ENCODE measurements at places on chromosomes 13 and 19.
A peak's percentile ranks its signal among the peaks of the same experiment; 100 is the strongest.

- no peak for DNase-seq
These were observed 188.5 kb downstream of the LACC1 start for GRCh38 chr13:44068169-44068568.

GRCh38 chr19:1116726-1117581 lies 13.2 kb downstream of the GPX4 start:
- DNase-seq, result no peak

GRCh38 chr13:114097893-114098688 lies 34.3 kb downstream of the RASA3 start:
- DNase-seq, result no peak

DNA sequence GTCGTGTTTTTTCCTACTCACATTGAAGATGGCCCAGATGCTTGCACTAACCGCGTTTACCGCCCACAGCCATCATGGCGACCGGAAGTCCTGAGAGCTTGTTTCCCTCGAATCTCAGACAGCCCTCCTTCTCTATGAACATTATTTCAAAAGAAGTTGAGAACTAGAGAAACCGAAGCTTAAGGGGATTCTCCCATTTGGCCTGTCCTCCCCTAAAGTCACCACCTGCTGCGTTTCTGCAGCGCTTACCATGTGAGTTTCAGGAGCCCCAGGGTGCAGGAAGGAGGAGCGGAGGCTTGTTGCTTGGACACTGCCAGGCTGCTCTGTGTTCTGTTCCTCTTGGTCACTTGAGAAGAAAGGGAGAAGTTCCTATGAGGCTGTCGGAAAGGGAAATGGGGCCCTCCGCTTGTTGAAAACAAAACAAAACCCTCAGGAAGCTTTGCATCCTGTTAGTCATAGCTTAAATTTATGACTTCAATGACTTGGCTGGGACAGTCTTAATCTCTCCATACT lies 6.2 kb downstream of the CARD8 start:
- peak; percentile 84 for DNase-seq

DNA sequence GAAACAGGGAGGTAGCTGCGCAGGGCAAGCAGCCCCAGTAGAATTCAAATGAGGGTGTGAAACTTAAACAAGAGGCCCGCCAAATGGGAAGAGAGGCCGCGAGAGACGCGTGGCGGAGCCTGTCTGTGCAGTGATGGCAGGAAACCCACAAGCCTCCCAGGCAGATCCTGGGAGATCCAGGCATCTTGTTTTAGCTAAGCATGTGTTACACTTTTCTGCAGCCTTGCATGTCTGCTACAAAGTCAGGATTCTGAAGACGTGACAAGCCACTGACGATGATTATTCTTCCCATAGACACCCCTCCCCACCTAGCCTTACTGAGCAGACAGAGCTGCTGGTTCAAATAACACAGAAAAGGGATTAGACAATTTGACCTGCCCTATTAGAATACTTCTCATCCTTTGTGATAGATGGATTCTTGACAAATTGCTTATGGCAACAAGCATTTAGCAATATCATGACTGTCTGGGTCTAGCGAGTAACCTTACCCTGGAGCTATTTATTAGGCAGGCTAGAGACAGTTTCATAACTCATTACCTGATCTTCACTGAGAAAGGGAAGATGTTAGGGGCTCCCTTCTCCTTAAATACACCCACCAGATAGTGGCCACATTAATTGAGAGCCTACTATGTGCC lies 185.2 kb upstream of the IRS2 start:
- no peak for DNase-seq

DNA sequence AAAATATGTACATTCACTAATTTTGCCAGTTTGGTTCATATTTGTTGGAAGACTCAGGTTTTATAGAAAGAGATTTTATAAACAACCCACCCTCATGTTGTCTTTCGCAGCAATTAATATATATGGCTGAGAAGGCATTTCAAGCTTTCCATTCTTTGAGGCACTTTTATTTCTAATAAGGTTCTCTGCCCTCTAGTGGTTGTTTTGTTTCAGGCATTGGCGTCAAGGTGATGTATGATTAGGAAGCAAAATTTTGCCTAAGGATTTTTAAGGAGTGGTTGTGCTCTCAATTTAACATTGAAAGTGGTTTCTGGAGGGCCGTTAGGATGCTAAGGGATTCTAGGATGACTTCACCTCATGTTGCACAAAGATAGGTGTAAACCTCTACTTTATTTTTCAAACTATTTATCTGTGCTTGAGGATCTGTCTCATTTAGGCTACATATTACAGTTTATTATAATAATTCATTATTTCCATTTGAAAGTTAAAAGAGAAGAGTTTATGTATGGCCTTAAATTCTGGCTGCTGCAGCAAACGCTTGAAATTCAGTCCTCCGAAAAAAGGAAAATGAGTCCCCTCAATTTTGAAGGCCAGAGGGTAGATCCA lies 35.9 kb downstream of the OXGR1 start:
- DNase-seq, result no peak

DNA sequence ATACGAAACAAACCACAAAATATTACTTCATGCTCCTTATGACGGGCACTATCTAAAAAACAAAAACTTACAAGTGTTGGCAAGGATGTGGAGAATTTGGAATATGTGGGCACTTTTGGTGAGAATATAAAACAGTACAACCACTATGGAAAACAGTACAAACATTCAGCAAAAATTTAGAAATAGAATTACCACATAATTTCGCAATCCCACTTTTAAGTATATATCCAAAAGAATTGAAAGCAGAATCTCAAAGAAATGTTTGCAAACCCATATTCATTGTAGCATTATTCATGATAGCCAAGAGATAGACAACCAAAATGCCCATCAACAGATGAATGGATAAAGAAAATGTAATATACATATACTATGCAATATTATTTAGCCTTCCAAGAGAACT lies 1173.7 kb upstream of the PRR20A start:
- no peak for DNase-seq

DNA sequence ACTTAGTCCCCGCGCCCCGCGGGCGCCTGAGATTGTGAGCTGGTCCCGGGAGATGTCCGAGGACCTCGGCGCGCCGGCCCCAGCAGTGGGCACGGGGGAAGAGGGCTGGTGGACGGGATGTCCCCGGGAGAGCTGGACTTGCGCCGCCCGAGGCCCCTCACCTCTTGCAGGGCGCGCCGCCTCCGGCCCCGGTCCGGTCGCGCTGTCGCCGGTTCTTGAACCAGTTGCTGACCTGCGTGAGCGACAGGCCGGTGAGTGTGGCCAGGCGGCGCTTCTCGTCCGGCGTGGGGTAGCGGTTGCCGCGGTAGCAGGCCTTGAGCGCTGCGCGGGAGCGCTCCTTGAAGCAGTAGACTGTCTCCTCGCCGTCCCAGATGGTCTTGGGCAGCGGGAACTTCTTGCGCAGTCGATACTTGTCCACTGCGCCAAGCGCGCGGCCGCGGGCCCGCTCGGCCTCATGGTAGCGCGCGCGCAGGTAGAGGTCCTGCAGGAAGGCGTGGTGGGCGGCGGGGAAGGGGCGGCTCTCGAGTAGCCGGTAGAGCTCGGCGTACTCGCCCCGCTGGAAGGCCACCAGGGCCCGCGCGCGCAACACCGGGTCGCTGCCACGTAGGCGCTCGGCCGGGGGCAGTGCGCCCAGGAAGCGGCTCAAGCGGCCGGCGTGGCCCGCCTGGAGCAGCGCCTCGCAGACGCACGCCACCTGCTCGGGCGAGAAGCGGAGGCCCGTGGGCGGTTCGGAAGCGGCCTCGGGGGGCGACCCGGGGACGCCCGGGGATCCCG lies 984 bp downstream of the SIX5 start:
- no peak for DNase-seq

GRCh38 chr13:51629491-51630287 lies 45.4 kb downstream of the WDFY2 start:
- no peak for DNase-seq

- DNase-seq, result peak; percentile 77
These were observed 2.6 kb downstream of the POU2F2 start for GRCh38 chr19:42129399-42130253.

GRCh38 chr13:57264965-57265364 lies 98.0 kb downstream of the PRR20E start:
- no peak for DNase-seq

DNA sequence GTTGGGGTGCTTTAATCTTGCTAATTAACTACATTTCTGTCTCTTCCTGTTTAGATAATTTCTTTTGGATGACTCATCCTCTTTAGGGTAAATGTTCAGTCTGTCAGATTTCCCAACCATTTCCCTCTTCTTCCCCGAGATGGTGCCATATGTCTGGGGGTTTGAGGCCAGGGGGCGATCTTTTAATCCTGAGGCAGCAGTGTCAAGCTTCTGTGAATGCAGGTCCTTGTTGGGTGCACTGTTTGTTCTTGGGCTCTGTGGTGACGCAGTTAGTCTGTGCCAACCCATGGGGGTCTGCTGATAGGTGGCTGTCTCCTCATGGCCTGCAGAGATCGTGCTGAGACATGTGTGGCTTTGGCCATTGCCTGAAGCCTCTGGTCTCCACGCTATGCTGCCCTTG lies 420.4 kb downstream of the NDFIP2 start:
- DNase-seq, result no peak

- DNase-seq, result no peak
These were observed 521 bp upstream of the ZNF665 start for GRCh38 chr19:53193535-53194222.

DNA sequence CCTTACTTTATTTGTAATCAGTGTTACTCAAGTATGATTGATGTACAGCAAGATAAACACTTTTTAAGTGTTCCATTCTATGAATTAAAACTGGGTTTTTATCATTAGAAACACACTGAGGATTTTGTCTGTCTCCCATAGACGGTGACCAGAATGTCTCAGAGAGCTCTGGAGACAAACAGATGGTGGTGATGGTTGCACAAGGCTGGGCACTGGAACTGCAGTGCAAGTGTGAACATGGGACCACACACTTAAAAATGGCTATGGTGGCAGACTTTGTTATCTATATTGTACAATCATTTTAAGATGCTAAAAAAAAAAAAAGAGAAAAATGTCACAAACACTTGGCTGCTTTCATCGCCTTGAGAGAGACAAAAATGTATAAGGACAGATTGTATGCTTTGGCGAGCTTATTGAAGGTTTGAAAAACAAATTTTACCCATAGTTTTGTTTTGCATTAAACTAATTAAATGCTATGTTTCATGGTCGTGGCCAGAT lies 273.0 kb downstream of the SHISA2 start:
- DNase-seq, result no peak

DNA sequence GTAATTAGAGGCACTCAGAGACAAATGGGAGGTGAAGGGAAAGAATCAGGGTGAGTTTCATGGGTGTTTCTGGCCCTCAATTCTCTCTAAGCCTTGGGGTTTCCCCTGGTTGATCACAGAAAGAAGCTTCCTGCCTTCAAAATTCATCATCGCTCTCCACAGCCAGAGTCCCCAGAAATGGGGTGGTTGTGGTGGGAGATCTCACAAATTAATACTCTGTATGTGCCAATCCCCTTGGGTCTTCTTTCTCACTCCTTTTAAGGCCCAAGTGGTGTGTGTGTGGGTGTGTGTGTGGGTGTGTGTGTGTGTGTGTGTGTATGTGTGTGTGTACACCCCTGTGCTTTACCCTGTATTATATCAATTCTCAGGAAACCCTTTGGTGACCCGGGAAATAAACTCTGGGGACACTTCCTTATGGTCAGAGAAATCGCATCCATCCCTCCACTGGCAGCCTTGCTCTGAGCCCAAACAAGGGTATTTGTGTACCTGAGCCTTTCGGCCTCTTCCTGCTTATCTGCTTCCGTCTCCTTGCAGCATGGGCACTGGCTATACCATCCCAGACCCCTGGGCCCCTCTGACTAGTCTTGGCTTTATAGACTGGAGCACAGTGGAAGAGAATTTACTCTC lies 2.8 kb upstream of the FCGBP start:
- peak; percentile 79 for DNase-seq

- no peak for DNase-seq
These were observed 8.1 kb downstream of the SULT2B1 start for GRCh38 chr19:48560095-48560530.

DNA sequence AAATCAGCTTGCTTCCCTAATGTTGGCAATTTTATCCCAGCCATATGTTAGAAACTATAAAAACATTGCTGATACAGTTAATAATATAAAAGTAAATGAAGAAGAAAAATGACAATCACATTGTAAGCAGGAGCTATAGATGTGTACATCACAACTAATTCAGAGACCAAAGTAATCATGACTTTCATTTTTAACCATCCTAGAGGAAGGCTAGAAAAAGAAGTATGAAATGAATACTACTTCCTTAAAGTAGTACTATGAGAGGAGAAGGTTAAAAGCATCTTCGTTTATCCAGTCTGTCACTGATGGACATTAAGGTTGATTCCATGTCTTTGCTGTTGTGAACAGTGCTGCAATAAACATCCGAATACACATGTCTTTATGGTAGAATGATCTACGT lies 135.5 kb downstream of the IRS2 start:
- no peak for DNase-seq

DNA sequence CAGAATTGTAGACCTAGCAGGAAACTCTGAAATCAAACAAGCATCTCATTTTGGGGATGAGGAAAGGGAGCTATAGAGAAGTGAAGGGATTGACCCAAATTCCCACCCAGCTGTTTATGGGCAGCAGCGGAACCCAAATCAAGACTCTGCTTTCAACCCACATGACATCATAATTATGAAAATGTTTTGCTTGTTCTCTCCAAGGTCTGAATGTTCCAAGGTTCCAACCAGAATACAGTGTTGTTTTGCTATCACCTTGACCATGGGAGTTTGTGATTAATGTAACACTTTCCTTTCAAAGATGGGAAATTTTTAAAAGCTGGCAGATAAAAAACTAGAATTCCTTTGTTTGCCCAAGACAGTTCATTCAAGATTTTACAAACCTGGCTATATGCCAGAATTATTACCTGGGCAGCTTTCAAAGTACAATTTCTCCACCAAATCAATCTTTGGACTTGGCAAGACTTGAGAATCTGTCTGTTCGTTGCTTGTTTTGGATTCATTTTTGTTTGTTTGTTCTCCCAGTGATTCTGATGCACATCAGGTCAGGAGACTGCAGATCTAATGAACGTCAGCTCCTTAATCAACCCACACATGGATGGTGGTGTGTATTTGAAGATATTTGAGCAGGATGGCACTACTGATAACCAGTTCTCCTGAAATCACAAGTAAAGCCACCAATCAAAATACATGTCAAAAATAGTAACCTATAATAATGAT lies 322.7 kb downstream of the FOXO1 start:
- DNase-seq, result no peak

GRCh38 chr13:46170268-46170667 lies 11.7 kb downstream of the LCP1 start:
- no peak for DNase-seq

DNA sequence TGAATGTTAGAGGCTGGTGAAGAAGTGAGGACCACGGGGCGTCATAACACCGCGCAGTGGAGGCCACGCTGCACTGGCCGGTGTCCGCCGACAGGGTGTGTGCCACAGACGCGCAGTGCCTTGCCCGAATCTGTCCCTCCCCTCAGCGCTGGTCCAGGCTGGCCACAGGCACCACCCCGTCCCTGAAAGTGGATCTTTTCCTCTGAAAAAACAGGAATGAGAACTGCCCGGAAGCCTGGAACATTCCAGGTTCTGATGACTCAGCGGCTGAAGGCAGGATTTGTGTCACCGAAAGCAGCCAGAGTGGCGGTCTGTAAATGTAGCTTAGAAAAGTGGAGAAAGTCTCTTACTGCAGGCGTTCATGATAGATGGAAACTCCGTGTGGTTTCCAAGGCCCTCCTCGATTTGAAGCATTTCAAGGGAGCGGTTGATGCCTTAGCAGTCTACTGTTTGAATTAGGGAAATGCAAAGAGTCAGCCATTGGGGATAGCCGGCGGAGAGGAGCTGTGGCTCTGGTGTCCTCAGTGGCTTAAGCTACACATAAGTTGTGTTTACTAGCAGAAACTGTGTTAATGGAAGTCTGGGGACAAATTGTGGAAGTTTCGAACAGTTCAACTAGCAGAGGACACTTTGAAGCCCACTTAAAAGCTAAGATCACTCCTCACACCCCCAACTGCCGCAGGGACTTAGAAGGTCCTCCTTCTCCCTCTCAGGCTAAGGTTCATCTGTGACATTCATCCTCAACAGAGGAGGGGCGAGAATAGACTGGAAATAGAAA lies 70.8 kb downstream of the NUFIP1 start:
- DNase-seq, result peak; percentile 88
